Upper lobe of left lung (tissue), 6 donors: ENCODE measurements at places on chromosomes 2 and 18.

DNA sequence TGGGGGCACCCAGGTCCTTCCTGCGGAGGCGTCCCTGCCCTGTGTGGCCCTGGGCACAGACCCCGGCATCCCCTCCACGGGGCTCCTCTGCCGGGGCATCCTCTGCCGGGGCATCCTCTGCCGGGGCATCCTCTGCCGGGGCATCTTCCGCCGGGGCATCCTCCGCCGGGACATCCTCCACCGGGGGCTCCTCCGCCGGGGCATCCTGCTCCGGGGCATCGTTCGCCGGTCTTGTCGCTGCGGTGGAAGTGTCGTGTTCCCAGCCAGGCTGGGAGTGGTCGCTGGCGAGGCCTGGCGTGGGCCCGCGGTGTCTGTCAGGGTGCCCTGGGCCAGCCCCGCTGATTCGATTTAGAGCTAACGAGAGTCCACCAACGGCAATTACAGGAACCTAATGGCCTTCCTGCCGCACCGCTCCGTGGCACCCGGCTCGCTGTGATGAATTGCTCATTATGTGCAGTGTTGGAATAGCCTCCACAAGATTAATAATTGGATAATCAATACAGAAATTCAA is 115.1 kb downstream of the NFATC1 start:
- no peak overlapping the region for H3K4me3 ChIP-seq
- DNase-seq, result peak; percentile 82
- no peaks in the 10 kb centered on the region for H3K27me3 ChIP-seq
- H3K36me3 ChIP-seq, result no peaks in the 10 kb centered on the region
- peaks cover 26% of the 10 kb centered on the region for H3K4me1 ChIP-seq

DNA sequence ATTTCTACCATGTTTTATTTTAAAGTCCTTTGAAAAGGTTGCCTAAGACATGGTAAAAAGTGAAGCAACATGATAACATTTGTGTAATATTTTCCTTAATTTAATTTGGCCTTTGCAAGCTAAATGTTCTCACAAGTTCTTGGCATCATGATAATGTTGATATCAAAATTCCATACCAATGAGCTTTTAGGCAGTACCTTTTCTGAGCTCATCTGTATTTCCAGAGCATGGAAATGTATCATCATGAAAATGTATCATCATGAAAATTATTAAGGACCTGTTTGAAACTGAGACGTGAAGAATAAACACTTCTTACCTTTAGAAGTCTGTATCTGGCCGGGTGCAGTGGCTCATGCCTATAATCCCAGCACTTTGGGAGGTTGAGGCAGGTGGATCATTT is 73.8 kb downstream of the VWC2L start:
- H3K36me3 ChIP-seq, result no peaks in the 10 kb centered on the region
- no peaks in the 10 kb centered on the region for H3K27me3 ChIP-seq
- no peak for DNase-seq
- no peaks in the 10 kb centered on the region for H3K4me1 ChIP-seq

DNA sequence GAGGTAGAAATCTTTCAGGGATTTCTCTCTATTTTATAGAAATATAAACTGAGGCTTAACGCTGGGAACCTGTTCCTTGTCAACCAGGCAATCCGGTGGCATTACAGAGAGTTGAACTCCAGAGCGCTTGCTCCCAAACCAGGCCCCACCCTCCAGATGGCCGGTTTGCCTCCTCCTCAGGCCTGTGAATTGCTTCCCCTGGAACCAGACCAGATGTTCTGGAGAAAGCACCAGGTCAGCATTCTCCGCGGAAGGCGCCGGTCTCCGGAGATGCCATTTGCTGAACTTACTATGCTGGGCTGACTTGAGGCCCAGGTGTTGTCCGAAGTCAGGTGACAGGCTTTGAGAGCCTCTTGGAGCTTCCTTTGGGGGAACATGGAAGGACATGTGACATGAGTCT is 17.2 kb downstream of the TNP1 start:
- no peaks in the 10 kb centered on the region for H3K36me3 ChIP-seq
- no peaks in the 10 kb centered on the region for H3K4me1 ChIP-seq
- no peak overlapping the region for H3K4me3 ChIP-seq
- H3K27ac ChIP-seq, result no peak overlapping the region

- peak overlapping the region; percentile 57 for H3K27ac ChIP-seq
- no peaks in the 10 kb centered on the region for H3K27me3 ChIP-seq
- no peak overlapping the region for H3K4me3 ChIP-seq
- peaks cover 9% of the 10 kb centered on the region for H3K4me1 ChIP-seq
- DNase-seq, result no peak
- H3K36me3 ChIP-seq, result no peaks in the 10 kb centered on the region
These were observed 9.0 kb upstream of the DSEL start for GRCh38 chr18:67525328-67526099.

DNA sequence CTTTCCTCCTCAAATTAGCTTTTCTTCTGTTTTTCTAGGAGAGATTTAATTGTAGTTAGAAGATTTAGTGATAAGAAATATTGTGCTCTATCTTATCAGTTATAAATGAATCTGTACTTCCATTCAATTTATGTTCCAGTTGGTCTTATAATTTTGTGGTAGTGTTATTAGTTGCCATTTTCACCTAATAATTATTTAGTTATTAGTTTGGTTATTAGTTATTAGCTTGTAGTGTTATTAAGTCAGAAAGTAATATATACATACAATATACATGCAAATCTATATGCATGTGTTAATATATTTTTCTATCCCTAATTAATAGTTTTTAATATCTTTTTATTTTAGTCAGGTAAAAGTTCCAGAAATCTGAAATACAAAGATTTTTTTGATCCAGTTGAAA is 3.2 kb downstream of the MPHOSPH10 start:
- no peak overlapping the region for H3K27ac ChIP-seq
- no peak overlapping the region for H3K4me3 ChIP-seq
- peaks cover 34% of the 10 kb centered on the region for H3K4me1 ChIP-seq
- H3K36me3 ChIP-seq, result peaks cover 25% of the 10 kb centered on the region

GRCh38 chr2:62141142-62141740 is 54.7 kb upstream of the B3GNT2 start:
- H3K27ac ChIP-seq, result no peak overlapping the region
- H3K36me3 ChIP-seq, result no peaks in the 10 kb centered on the region
- no peaks in the 10 kb centered on the region for H3K27me3 ChIP-seq
- no peak for DNase-seq
- H3K4me1 ChIP-seq, result no peaks in the 10 kb centered on the region

- H3K27ac ChIP-seq, result no peak overlapping the region
- H3K4me3 ChIP-seq, result no peak overlapping the region
- DNase-seq, result no peak
- no peaks in the 10 kb centered on the region for H3K27me3 ChIP-seq
These were observed 105.0 kb downstream of the FIGN start for GRCh38 chr2:163630836-163631235.
